ENCODE measurements at places on chromosomes 2 and 18. TPM values are rescaled to one million over a fixed set of nuclear protein-coding genes. Genes with fewer than 3 reads are reported as not detected.

PID1 gene
- total RNA-seq = not detected

CLEC4F gene
- not detected for total RNA-seq

GPR155 gene
- total RNA-seq = 17.6 TPM

LIMS2 gene
- 4.2 TPM for total RNA-seq

ZBTB7C gene
- not detected for total RNA-seq

GRCh38 chr18:3097082-3097481, 84.1 kb upstream of the LPIN2 start:
- DNase-seq = no peak

DNA sequence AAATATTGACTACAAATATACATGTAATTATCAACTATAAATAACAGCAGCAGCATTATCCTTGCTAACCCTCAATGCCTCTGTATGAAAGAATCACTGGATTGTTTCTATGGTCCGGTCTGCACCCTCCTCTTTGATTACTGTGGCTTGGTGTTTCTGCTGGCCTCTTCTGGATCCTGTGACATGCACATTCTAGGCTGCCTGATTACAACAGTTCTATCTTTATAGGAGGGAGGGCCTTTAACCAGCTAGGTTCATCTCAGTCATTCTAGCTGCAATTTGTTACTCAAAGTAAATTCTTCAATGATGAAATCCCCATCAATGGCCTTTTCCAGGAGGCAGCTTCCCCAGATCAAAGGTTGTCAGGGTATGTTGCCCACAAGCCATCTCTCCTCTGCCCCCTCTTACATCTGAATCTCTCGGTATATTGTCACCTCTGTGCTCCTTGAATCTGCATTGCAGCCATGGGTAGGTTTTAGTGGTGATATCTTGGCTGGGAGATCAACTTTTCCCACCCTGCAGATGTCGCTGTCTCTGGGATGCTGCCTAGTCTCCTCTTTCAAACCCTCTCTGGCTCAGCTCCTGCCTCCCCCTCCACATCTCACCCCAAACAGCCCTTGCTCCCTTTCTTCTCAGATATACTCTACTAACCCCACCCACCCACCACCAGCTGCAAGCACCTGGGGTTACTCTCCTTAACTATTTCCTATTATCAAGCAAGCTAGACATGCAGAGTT, 106.2 kb upstream of the BZW1 start:
- no peak for DNase-seq

GRCh38 chr2:64338910-64339500, 115.0 kb upstream of the LGALSL start:
- DNase-seq = no peak

DNA sequence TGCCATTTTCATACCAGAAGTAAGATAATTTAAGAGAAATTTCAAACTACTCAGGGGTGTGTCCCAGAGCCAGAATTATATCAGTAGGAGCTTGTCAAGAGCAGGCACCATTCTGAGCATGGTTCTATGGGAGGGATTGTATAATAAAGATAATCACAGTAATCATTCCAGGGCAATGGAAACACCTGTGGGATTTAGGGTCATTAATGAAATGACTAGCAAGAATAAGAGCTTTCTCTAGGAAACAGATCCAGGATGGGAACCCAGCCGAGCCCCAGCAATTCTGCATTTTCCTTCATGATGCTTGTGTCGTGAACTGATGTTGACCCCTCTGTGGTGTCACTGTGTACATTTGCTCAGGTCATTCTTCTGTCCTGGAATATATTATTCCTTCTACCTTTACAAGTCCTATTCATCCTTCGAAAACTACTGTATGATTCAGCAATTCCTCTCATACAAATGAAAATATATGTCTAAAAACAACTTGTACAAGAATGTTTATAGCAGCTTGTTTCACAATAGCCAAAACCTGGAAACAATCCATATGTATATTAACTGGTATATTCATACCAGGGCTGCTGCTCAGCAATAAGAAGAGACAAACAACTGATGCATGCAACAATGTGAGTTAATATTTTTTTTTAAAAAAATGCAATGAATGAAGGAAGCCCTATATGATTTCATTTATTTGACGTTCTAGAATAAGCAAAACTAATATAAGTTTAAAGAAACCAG, 687.8 kb upstream of the KLHL29 start:
- no peak for DNase-seq

- no peak for DNase-seq
Measured at GRCh38 chr2:75844651-75845050, 133.9 kb upstream of the GCFC2 start.

DNA sequence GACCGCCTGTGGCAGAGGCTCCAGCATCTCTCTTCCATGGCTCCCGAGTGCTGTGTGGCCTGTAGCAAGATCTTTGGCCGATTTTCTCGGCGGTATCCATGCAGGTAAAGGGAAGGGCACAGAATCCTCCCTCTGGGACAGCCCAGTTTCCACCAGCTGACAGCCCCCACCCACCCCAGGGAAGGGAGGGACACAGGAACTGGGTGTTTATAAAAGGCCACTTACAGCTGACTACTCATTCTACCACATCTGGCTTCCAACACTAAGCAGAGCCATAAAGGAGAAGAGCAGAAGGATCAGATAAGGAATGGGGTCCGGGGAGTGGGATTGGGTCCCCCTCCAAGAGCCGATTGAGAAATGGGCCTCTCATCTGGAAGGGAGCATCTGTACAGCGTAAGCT, 20.2 kb downstream of the RUFY4 start:
- DNase-seq = no peak

DNA sequence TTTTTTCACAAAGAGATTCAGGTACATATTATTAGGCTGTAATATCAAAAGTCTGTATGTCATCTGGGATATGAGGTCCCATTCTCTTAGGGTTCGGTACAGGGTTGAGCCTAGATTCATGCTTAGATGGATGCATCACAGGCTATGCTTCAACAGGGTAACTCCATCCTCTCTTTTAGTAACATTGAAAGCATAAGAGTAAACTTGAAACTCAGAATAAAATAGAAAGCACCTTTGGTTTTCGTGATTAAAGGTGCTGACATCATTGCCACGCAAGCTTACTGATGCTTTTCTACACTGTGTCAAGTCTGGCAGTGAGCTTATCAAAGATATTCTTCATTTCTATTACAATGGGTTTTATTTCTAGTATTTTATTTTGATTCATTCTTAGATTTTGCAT, 419.1 kb upstream of the DSEL start:
- DNase-seq = no peak

- DNase-seq = no peak
Measured at GRCh38 chr18:25289001-25289631, 62.9 kb downstream of the ZNF521 start.

DNA sequence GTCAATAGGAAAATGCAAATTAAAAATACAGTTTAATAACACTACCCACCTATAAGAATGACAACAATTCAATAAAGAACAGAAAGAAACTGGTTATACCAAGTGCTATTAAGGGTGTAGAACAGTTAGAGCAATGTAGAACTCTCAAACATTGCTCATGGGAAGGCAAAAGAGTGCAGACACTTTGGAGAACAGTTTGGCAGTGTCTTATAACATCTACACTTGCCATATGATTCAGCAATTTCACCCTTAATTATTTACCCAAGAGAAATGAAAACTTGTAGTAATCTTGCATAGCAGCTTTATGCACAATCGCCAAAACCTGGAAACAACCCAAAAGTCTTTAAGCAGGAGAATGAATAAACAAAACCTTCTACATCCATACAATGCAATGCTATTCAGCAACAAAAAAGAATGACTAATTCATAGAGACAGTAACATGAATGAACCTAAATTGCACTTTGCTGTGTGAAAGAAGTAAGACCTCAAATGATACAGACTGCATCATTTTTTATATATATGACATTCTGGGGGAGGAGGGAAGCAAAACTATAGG, 455.2 kb downstream of the THSD7B start:
- DNase-seq = no peak

- no peak for DNase-seq
Measured at GRCh38 chr2:238963161-238963970, 115.5 kb downstream of the TWIST2 start.

GRCh38 chr2:218320704-218321336, 28.5 kb upstream of the TMBIM1 start:
- DNase-seq = peak; percentile 59

DNA sequence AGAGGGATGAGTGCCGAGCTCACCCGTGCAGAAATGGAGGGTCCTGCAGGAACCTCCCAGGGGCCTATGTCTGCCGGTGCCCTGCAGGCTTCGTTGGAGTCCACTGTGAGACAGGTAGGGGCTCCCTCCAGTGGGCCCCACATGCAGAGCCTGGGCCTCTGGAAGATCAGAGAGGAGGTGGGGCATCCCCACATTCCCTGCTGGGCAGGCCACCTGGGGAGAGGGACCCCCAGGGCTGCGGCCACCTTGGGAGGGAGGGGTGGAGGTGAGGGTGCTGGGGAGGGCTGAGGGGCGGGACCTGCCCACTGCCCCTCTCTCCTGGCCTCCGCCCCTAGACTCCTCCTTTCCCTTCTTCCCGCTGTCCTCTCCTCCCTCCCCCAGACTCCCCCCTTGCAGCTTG, 38.5 kb downstream of the MTERF4 start:
- no peak for DNase-seq

DNA sequence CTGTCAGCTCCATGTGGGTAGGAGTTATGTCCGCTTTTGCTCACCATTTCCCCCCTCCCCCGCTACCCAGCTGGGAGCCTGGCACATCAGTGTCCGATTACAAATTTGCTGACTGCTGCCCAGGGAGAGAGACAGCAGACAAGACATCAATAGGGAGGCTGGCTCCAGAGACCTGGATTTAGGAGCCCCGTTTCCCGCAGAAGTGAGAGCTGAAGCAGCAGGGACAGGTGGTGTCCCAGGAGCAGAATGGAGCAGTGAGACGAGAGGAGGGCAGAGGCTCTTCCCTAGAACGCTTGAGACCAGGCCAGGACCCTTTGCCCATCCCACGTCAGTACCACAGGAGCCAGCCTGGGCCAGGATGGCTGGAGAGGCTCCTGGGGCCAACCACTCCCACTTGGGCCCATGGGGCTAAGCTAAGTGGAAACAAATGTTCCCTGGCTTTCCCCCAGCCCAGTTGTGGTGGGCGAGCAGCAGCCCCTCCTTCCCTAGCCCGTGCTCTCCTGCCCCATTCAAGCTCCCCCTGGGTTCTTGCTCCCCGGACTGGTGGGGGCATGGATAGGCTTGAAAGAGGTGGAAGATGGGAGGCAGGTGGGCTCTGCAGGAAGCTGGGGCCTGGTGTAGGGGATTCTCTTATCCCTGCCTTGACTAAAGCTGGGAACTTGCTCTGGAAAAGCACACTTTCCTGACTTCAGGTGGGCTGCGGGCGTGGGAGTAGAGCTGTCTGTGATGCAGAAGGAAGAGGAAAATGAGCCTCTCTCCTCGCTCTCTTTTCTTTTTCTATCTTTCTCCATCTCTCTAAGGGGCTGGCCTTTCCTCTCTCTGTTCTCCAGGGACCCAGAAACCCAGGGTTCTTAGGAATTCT, 4.1 kb upstream of the WNT6 start:
- no peak for DNase-seq

Data from B cell (primary cell).